ENCODE measurements at places on chromosomes 12 and 14.

GRCh38 chr14:20498622-20499021, 6.7 kb upstream of the RNASE10 start:
- DNase-seq: no peak

GRCh38 chr12:28089338-28089737, 100.9 kb upstream of the CCDC91 start:
- no peak for DNase-seq

GRCh38 chr12:15733136-15733535, 56.1 kb downstream of the EPS8 start:
- DNase-seq: no peak

- no peak for DNase-seq
These were observed 145.6 kb upstream of the NAV3 start for GRCh38 chr12:77685112-77685511.

- no peak for DNase-seq
These were observed 21.4 kb downstream of the KLRK1 start for GRCh38 chr12:10368206-10369171.

DNA sequence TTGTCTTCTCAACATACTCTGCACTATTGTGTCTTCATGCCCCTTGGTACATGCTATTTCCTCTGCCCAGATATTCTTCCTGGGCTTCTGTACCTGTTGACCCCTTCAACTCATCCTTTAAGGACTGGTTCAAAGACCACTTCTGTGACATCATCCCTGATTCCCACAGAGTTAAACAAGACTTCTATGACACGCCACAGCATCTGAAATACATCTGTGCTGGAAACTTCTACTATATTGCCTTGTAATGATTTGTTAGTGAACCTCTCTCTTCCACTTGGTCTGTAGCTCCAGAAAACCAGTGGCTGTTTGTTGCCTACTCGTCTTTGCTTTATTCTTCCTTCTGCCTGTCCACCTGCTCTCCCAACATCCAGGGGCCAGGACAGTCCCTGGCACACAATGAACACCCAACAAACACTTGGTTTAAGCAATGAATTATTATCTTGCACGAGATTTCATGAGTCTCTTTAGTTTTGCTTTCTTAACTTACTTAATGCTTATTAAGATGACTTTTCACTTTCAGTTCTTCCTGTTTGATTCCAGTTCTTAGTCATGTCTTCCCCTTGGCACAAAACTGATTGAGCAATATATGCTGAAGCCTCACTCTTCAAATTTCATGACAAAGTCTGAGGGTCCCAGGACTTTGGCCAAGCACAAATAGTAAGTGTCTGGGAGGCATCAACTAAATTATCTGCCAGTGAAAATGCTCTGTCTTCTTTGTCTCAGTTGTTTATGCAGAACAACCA, 485.9 kb downstream of the APAF1 start:
- DNase-seq: no peak

GRCh38 chr14:101047326-101047725, 143.8 kb upstream of the RTL1 start:
- no peak for DNase-seq

DNA sequence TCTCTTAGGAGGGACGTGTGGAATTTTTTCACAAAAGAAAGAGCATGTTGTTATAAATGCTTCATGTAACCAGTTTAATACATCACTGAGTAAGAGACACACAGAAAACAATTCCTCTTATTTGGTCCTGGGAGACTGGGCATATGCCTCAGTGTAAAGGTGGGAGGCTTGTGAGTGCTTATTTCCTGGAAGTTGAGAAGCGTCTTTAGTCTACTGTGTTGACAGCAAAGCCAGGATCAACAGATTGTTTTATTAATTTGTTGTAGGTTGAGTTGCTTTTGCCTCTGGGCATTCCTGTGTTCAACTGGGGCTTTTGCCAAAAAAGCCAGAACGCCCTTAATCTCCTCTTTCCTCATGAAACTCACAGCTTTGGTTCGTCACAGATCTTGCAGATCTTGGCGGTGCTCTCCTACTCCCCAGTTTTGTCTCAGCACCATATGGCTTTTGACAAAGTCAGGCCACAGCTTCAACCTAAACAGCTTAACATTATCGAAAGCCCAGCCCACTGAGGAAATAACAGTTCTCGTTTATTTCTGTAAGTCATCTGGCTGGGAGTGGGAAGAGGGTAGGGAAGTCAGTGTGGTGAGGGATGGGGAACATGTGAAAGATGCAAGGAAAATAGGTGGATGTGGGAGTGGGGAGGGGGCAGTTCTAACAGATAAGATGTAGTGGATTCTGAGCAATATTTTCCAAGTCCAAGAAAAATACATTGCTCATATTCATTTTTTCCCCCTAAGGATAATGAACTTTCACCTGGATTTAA, 227.2 kb downstream of the DACT1 start:
- DNase-seq: no peak

GRCh38 chr12:93297032-93297431, 80.7 kb upstream of the NUDT4 start:
- DNase-seq: no peak

DNA sequence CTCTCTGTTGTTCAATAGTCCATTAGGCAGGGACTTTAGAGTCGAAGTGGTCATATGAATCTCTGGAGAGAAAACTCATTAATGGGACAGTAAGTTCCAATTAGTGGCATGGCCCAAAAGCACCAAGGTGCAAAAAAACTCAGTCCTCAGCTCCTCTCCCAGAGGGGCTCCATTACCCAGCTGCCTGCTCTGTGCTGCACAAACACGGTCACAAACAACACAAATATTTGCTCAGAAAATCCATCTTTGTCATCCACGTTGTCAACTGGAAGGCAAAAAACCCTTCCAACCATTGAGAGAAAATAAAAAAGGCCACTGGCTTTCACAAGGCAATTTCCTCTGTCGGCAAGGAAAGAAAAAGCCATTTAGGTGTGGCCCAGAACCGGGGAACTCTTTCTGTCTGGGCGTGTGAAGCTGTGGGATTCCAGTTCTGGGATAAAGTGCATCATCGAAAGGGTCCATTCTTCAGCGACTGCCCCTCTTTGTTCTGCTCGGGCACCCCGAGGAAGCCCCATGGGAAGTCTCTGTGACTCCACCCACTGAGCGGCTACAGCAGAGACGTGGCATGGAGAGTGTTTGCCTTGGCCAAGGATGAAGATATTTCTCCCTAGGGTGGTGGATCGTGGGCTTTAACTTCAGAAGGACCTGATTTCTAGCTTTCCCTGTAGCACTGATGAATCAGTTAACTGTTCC, 137.6 kb downstream of the VRK1 start:
- DNase-seq: no peak

DNA sequence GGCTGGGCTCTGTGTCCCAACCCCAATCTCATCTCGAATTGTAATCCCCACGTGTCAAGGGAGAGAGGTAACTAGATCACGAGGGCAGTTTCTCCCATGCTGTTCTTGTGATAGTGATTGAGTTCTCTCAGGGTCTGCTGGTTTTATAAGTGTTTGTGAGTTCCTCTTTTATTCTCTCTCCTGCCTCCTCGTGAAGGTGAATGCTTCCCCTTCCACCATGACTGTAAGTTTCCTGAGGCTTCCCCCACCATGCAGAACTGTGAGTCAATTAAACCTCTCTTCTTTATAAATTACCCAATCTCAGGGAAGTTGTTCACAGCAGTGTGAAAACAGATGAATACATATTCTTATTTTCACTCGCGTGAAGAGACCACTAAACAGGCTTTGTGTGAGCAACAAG, 148.2 kb downstream of the TMEM30B start:
- DNase-seq: no peak

GRCh38 chr12:4540170-4540569, 1.5 kb downstream of the RAD51AP1 start:
- no peak for DNase-seq

DNA sequence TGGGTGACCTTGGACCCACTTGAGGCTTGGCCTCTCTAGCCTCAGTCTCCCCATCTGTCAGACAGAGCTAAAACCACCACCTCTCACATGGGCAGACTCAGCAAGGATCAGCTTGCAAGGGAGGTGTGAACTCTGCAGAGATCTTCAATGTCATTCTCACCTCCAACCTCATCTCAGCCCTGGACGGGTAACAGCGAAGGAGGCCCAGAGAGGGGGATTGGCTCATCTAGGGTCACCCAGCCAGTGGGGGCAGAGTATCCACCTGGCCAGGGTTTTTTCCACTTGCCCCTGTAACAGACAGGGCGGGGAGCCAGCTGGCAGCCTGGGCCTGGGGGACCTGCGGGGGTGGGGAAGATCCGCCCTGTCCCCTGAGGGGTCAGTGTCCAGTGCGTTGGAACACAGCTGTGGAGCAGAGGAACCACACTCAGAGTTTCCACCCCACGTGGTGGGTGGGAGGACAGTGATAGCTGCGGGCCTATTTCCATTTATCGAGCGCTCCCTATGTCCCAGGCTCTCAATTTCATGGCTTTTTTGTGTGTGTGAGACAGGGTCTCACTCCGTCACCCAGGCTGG, 27.4 kb downstream of the DTX1 start:
- DNase-seq: no peak

GRCh38 chr12:14613718-14614117, 46.0 kb upstream of the PLBD1 start:
- DNase-seq: no peak

DNA sequence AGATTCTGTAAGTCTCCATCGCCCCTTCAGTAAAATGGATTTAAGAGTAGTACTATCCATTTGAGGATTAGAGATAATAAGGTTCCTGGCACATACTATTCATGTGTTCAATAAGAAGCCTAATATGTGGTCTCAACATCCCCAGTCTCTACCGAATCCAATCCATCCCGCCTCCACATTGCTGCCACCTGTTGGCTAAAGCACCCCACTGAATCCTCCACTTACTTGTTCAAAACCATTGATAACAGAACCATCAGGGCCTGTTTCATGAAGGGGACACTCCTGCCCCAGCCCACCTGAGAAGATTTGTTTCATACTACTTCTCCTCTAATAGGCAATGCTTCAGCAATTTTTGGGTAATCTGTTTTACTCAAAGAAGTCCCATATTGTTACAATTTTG, 147.5 kb downstream of the SLC2A13 start:
- no peak for DNase-seq

DNA sequence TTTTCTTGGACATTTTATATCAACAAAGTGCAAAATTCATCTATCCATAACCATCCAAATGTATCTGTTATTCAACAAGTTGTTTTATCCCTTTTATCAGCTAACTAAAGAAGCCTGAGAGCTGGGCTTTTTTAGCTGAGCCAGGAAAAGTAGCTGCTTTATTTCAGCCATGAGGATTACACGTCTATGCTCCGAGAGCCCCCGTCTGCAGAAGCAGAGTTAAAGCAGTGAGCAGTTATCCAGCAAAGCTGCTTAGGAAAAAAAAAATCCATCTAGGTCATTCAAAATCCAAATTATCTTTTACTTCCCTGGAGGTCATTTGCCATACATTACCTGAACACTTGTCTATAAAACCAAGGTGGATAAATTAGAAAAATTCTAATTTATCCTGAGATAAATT, 15.7 kb upstream of the HECTD1 start:
- DNase-seq: no peak

DNA sequence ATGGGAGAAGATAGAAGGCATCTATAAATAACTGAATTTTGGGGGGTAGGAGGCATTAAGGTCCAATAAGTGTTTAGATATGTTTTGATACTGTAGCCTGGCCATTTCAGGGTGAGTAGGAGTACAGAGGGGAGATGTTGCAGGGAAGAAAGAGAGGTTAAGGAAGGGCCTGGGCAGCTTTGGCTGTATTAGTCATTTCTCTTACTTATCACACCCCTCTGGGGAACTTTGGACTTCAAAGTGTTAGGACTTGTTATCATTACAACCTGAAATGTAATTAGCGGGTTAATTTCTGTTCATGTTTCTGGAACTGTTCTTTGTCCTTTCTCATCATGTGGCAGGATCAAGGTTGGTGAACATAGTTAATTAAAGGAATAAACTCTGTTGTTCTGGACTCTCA, 40.3 kb downstream of the SUSD6 start:
- DNase-seq: no peak

DNA sequence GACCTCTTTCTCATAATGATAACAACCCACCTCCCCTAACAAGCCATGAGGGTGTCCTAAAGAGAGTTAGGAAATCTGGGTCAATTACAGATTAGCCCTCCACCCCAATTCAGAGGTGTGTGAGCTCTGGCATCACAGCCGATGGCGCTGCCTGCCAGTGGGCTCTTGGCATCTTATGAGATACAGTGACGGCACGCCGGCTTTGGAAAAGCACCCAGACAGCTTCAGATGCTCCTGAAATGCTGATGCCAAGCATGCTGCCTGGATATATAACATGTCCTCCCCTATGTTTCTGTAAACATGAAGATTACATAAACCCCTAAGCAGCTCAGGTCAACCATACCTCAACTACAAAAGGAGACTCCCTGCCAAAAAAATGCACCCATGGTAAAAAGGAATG, 152.6 kb downstream of the TTC7B start:
- no peak for DNase-seq

Data from CD4-positive, alpha-beta T cell treated with Interleukin-12 subunit alpha and Interleukin-12 subunit beta, for 1 hour (primary cell).